Thyroid gland (tissue), 4 donors: ENCODE measurements at places on chromosomes 5 and 9. TPM values are rescaled to one million over a fixed set of nuclear protein-coding genes. Genes with fewer than 3 reads are reported as not detected.

DNA sequence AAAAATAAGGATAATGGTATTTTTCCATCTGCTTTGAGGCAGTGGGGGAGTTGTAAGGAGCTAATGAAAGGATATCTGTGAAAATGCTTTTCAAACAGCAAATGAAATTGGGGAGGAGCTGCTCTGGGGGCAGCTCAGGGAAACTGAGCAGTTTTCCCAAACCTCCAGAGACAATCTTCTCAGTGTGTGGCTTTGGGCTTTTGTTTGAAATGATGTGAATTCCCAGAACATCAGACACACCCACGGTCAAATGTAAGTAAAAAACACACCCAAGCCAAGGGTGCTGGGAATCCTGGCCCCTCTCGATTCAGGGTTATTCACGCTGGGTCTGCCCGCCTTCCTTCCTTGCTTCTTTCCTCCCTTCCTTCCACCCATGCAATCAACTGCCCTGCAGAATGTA lies 512.6 kb downstream of the BNC2 start:
- H3K4me3 ChIP-seq = no peak overlapping the region
- no peaks in the 10 kb centered on the region for H3K36me3 ChIP-seq
- no peaks in the 10 kb centered on the region for H3K27me3 ChIP-seq
- no peaks in the 10 kb centered on the region for H3K4me1 ChIP-seq

DNA sequence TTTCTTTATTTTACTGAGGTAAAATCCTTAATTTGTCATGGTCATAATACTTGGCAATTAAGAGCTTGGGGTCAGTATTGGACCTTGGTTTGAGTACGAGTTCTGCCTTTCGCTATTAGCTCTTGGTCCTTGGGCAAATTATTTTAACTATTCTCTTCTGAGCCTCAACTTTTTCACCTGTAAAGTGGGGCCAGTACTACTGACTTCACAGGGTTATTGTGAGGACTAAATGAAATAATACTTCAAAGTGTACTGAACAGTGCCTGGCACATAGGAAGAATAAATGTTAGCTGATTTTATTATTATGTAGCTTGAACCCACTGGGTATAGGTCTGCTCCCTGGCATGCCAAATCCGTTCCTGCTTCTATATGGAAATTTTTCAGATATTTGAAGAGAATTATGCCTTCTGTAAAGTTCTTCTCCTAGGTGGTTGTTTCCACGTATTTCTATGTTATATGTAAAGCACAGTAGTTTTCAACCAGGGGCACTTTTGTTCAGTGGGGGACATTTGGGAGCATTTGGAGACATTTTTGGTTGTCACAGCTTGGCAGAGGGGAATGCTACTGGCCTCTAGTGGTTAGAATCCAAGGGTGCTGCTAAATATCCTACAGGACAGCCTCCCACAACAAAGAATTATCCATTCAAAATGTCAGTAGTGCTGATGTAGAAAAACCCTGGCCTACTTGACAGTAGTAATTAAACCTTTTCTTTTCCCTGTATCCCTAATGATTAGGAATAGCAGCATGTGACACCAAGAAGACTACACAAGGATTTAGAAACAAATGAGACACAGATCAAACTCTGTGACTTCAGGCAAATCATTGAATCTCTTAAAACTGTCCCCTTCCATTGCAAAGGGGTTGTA lies 4.5 kb downstream of the RCL1 start:
- no peaks in the 10 kb centered on the region for H3K4me1 ChIP-seq
- H3K27ac ChIP-seq = no peak overlapping the region
- H3K36me3 ChIP-seq = no peaks in the 10 kb centered on the region
- H3K4me3 ChIP-seq = no peak overlapping the region
- no peaks in the 10 kb centered on the region for H3K27me3 ChIP-seq

DNA sequence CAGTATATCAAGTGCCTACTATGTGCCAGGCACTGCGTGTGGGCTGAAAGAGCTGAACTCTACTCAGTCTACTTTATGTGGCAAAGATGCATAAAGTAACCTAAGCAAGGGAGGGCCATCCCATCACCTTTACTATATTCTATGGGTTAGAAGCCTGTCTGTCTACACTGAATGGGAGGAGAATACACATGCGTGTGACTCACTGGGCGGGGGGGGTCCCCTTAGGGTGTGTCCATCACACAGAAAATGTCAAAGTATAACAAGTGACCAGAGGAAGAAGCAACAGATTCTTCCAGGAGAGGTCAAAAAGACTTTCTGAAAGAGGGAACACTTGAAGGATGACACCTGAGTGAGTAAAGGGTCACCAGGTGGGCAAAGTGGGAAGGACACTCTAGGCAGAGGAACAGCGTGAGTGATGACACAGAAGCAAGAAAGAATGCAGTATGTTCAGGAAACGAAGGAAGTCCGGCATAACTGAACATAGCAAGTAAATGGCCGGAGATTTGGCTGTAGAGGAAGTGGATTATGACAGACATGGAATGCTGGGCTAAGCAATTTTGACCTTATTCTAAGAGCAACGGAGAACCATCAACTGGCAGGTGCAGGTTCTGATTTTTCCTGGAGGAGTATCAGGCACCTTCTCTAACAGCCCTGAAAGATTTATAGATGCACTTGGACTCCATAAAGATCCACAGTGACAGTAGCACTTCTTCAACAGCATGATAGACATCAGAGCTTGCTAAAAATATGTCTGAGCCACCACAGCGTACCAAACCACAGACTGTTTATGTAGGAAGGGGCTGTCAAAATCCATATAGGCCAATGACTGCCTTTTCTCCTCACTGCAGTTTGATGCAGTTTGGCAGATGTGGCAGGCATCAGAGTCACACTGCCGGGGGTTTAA lies 8.0 kb upstream of the WHRN start:
- H3K27ac ChIP-seq = no peak overlapping the region
- no peaks in the 10 kb centered on the region for H3K36me3 ChIP-seq
- no peaks in the 10 kb centered on the region for H3K27me3 ChIP-seq
- H3K4me1 ChIP-seq = no peaks in the 10 kb centered on the region
- no peak for DNase-seq

DNA sequence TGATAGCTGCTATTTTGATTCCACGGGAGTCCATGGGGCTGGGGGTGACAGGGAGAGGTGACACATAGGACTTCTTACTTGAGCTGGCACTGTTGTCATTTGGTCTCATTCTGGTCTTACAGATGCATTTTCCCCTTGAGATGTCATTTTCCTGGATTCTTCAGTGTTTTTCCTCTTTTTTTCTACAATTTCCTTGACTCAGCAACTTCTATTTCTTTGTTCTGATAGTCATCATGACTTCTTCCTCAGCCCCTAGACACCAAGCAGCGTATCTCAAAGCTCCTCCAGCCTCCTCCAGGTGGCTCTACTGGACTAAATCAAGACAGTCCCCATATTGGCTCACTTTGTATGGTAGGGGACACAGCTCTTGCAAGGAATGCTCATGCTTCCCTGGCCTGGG lies 16.5 kb downstream of the LVRN start:
- no peak for DNase-seq
- H3K4me3 ChIP-seq = no peak overlapping the region
- no peaks in the 10 kb centered on the region for H3K36me3 ChIP-seq
- H3K27ac ChIP-seq = no peak overlapping the region
- no peaks in the 10 kb centered on the region for H3K27me3 ChIP-seq
- H3K4me1 ChIP-seq = no peaks in the 10 kb centered on the region

- no peaks in the 10 kb centered on the region for H3K27me3 ChIP-seq
- no peaks in the 10 kb centered on the region for H3K36me3 ChIP-seq
- H3K4me1 ChIP-seq = no peaks in the 10 kb centered on the region
- H3K27ac ChIP-seq = no peak overlapping the region
- no peak for DNase-seq
These were observed 399.5 kb downstream of the ENC1 start for GRCh38 chr5:74240783-74241750.

GRCh38 chr5:120545951-120546350 lies 81.9 kb downstream of the PRR16 start:
- H3K4me1 ChIP-seq = no peaks in the 10 kb centered on the region
- no peak for DNase-seq
- no peak overlapping the region for H3K27ac ChIP-seq
- no peak overlapping the region for H3K4me3 ChIP-seq
- no peaks in the 10 kb centered on the region for H3K36me3 ChIP-seq
- no peaks in the 10 kb centered on the region for H3K27me3 ChIP-seq

PLPPR1 gene
- 0.22 TPM for total RNA-seq

BASP1 gene
- 29.2 TPM for total RNA-seq

DNA sequence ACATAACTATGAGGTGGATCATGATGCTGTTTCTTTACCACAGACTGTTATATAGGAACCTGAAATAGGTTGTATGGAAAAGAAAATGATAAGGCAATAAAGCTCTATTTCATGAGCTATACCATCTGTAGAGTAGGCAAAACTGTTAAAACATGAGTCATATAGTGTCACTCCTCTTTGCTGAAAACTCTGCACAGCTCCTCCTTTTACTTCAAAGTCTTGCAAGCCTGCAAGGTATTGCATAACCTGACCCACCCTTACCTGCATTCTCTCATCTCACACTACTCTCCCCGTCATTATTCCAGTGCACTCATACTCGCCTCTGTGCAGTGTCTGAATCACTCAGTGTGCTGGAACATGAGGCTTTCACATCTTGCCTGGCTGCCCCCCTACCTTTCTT lies 790.1 kb downstream of the EFNA5 start:
- H3K27ac ChIP-seq = no peak overlapping the region
- H3K4me3 ChIP-seq = no peak overlapping the region
- H3K4me1 ChIP-seq = no peaks in the 10 kb centered on the region
- no peaks in the 10 kb centered on the region for H3K27me3 ChIP-seq
- H3K36me3 ChIP-seq = no peaks in the 10 kb centered on the region

GRCh38 chr5:68429510-68429909 lies 214.0 kb downstream of the PIK3R1 start:
- no peaks in the 10 kb centered on the region for H3K36me3 ChIP-seq
- no peak overlapping the region for H3K27ac ChIP-seq
- no peak overlapping the region for H3K4me3 ChIP-seq
- no peaks in the 10 kb centered on the region for H3K4me1 ChIP-seq

GRCh38 chr5:109410389-109411148 lies 795 bp upstream of the PJA2 start:
- peak overlapping the region; percentile 97 for H3K27ac ChIP-seq
- no peaks in the 10 kb centered on the region for H3K27me3 ChIP-seq
- DNase-seq = peak; percentile 67
- peaks cover 10% of the 10 kb centered on the region for H3K4me1 ChIP-seq
- no peaks in the 10 kb centered on the region for H3K36me3 ChIP-seq
- peak overlapping the region; percentile 45 for H3K4me3 ChIP-seq

EIF4EBP3 gene
- total RNA-seq = 9.1 TPM

- no peaks in the 10 kb centered on the region for H3K36me3 ChIP-seq
- H3K4me1 ChIP-seq = no peaks in the 10 kb centered on the region
- H3K27me3 ChIP-seq = no peaks in the 10 kb centered on the region
- no peak overlapping the region for H3K4me3 ChIP-seq
These were observed 162.8 kb upstream of the ANKH start for GRCh38 chr5:15034379-15034778.

DNA sequence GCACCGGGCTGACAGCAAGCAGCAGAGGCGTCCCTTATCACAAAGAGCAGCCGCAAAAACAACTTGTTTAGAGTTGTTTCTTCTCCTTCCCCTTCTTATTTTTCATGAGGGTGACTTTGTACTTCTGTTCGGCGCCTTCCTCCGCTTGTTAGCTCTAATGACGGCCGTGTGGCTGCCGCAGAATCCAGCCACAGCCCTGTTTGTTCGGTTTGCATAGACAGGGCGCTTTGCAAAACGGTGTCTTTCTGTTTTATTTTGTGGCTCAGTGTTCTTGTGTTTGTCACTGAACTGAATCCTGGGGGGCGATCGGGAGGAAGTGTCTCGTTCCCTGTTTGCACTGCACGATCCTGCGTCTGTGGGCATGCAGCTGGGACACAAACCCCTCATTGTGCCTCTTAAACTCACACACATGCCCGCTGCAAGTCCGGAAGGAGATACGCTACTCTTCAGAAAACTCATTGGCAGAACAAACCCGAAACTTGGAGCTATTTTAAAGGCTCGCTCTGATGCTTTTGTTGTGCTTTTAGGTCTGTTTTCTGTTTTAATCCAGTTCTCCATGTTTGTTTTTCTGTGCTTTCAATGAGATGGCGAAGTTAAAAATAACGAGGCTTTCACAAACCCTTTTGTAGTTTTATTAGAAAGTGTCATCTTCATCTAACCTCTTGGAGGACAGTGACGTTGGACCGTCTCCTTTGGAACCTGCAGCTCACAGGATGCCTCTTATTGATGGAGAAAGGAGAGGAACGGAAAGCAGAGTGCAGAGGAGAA lies 213.9 kb downstream of the IRX2 start:
- H3K4me3 ChIP-seq = no peak overlapping the region
- no peak overlapping the region for H3K27ac ChIP-seq
- no peak for DNase-seq
- no peaks in the 10 kb centered on the region for H3K4me1 ChIP-seq
- H3K36me3 ChIP-seq = no peaks in the 10 kb centered on the region

DNA sequence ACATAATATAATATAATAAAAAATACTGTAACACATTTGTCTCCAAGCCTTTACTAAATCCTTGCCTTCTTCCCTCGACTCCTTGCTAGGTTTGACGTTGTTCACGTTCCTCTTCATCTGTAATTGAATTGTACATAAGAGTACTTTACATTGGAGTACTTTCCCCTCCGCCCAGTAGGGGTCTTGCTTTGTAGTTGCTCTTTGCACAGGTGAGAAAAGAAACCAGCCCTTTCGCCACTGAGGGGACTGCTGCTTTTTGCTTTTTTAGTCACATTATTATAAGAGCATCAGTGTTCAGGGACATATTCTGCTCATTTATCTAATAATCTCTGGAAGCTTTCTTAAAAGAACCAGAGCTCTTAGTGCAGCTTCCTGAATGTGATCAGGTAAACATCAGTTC lies 115.0 kb downstream of the CETN3 start:
- no peak overlapping the region for H3K4me3 ChIP-seq
- H3K27ac ChIP-seq = no peak overlapping the region
- H3K4me1 ChIP-seq = no peaks in the 10 kb centered on the region
- no peak for DNase-seq
- H3K36me3 ChIP-seq = no peaks in the 10 kb centered on the region

DNA sequence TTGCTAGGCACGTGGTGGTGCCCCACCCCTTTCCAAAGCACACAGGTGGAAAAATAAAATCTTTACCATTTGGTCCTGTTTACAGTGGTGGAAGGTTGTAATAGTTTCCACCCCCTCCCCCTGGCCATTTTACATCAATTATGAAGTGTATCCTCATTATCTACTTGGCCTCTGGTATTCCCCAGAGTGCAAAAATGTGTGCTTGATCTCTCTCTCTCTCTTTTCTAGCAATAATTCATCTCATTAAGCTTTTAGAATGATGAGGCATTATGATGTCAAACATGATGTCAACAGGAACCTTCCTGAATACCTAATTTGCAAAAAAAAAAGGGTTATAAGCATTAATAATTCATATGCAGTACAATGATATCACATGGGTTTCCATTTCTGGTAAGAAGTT lies 3.1 kb downstream of the PDE8B start:
- no peak overlapping the region for H3K27ac ChIP-seq
- H3K36me3 ChIP-seq = no peaks in the 10 kb centered on the region
- no peak for DNase-seq
- no peaks in the 10 kb centered on the region for H3K27me3 ChIP-seq
- H3K4me3 ChIP-seq = no peak overlapping the region

DNA sequence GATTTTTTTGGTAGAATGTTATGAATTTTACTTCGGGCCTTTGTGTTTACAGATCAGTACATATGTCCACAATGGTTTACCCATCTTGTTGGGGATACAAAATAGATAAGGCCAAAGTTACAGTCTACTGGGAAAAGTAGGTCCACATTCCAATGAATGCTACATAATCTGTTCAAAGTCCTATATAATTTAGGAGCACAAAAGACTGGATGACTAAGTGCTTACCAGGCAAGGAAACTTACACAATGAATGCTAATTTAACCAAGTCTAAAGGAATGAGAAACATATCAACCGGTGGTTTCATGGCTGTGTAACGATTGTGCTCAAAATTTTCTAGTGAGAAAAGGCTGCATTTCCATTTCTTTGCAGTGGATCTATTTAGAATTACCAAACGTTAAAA lies 97.4 kb upstream of the TRPM3 start:
- no peak overlapping the region for H3K4me3 ChIP-seq
- no peak for DNase-seq
- no peaks in the 10 kb centered on the region for H3K27me3 ChIP-seq
- no peaks in the 10 kb centered on the region for H3K36me3 ChIP-seq
- H3K4me1 ChIP-seq = no peaks in the 10 kb centered on the region
